ENCODE measurements at places on chromosomes 16 and 17.

GRCh38 chr17:60256174-60256573 is 106.4 kb downstream of the CA4 start:
- no peak for DNase-seq

DNA sequence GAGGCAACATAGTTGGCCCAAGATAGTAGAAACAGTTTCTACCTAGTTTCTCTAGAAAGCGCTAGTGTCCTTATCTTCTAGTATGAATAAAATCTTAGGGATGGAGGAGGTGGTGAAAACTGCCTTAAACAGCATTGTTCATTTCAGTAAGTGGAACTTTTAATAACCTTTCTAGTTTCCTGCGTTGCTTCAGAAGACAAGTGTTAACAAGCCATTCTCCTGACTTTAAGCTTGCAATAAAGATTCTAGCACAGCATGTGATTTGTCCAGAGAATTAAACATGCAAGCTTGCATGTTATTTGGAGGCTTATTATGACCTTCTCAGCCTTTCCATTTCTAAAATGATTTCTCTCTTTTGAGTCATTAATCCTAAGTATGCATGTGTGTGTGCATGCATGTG is 72.3 kb downstream of the TANGO6 start:
- DNase-seq: no peak

GRCh38 chr17:4405699-4406098 is 28.0 kb upstream of the SPNS3 start:
- no peak for DNase-seq

- peak; percentile 71 for DNase-seq
Observed at GRCh38 chr17:47188271-47188875, 722 bp downstream of the CDC27 start.

GRCh38 chr17:60720763-60721531 is 43.3 kb downstream of the BCAS3 start:
- DNase-seq: peak; percentile 83

DNA sequence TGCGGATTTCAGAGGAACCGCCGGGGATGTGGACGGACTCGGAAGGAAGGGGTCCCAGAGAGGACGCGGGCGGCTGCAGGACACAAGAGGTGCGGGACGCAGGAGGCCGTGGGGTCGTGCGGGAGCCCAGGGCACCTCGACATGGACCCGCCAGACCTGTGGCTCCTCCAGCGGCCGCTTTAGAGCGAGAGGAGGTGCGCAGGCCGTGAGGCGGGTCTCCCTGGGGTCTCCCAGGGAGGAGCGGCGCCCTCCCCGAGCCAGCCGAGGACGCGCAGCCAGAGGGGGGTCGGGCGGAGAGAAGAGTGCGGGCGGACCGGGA is 6.8 kb upstream of the FLYWCH1 start:
- no peak for DNase-seq

DNA sequence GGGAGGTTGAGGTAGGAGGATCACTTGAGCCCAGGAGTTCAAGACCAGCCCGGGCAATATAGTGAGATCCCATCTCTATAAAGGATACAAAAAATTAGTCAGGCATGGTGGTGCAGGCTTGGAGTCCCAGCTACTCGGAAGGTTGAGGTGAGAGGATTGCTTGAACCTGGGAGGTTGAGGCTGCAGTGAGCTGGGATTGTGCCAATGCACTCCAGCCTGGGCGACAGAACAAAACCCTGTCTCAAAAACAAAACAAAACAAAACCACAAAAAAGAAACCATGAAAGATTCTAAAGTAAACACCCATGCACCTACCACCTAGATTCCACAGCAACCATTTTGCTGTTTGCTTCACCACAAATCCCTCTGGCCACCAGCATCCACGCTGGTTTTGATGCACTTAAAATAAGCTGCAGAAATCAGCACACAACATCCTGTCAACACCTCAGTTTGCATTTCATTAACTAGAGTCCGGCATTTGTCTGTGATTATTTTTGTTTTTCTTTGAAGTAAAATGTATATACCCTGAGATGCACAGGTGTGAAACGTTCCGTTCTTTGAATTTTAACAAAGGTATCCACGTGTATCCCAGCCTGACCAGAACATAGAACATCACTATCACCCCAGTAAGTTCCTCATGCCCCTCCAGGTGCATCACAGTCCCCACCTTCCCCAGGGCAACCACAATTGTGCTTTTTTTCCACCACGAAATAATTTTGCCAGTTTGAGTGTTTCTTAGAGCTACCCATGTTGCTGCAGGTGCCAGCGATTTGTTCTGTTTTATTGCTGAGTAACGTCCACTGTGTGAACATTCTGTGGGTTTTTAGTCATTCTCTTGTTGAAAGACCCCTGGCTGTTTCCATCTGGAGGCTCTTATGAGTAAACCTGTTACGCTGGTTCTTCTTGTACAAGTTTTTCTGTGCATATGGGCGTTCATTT is 191.5 kb downstream of the SEC14L1 start:
- no peak for DNase-seq

DNA sequence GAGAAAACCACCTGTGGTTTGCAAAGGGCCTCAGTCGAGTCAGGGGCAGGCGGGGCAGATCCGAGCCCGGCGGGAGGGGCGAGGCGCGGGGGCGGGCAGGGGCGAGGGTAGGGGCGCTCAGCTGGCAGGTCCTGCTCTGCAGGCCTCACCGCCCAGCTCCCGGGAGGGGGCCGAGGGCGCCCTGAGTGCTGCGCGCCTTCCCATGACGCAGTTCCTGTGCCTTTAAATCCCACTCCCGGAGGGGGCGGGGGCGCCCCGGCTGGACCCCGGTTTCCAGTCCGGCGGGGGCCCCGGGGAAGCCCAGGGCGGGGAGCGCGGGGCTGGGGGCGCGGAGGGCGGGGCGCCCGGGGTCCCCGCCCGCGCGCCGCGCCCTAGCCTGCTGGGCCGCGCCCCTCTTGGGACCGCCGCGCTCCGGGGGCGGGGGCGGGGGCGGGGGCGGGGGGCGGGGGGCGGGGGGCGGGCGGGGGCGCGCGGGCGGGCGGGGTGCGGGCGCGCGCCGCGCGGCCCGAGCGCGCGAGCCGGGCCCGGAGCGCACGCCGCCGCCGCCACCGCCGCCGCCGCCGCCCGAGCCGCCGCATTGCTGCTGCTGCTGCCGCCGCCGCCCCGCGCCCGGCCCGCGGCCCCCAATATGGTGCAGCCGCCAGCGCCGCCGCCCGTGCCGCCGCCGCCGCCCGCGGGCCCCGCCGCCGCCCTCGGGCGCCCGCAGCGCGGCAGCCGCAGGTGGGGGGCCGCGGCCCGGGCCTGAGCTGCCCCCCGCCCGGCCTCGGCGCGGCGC is at the start of gene JPH3:
TSS of gene JPH3 (plus strand) at position 508 of the 775 bp plus-strand sequence. CDS start 639 bp downstream, outside the sequence.
- no peak for DNase-seq

DNA sequence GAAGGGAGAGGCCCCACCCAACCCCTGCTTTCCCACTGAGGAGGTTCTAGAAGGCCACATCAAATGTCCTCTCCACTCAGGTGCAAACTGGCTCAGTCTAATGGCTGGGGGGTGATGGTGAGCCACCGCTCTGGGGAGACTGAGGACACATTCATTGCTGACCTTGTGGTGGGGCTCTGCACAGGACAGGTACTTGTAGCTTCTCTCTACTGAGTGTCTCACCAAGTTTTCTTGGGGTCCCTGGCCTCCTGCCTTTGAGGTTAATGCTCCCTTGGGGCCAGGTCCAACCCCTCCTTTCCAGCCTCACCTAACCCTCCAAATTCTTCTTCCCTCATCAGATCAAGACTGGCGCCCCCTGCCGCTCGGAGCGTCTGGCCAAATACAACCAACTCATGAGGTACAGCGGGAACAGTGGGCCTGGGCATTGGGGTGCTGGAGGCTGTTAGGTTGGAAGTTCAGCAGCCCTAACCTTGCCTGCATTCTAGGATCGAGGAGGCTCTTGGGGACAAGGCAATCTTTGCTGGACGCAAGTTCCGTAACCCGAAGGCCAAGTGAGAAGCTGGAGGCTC is 5.7 kb downstream of the ENO3 start:
- peak; percentile 70 for DNase-seq

All from hematopoietic multipotent progenitor cell treated with erythropoietin and hydrocortisone succinate and interleukin-3 and kit ligand, for 6 days (in vitro differentiated cells).